ENCODE measurements at places on chromosomes 1 and 21.
A peak's percentile ranks its signal among the peaks of the same experiment; 100 is the strongest.

DNA sequence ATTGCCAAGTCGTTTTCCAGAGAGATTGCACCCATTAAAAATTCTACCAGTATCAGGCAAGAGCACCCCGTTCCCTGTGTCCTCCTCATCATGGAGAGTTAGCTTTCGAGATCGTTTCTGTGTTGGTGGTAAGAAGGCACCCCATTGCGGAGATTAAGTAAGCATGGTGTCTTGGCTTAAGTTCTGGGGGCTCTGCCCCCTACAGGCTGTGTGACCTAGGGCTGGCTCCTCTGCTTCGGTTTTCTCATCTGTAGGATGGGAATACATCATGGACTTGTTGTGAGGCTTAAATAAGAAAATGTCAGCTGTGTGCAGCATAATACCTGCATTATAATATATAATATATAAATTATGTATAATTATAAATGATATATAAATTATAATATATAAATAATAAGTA lies 36.8 kb upstream of the TENT5C start:
- DNase-seq: no peak

DNA sequence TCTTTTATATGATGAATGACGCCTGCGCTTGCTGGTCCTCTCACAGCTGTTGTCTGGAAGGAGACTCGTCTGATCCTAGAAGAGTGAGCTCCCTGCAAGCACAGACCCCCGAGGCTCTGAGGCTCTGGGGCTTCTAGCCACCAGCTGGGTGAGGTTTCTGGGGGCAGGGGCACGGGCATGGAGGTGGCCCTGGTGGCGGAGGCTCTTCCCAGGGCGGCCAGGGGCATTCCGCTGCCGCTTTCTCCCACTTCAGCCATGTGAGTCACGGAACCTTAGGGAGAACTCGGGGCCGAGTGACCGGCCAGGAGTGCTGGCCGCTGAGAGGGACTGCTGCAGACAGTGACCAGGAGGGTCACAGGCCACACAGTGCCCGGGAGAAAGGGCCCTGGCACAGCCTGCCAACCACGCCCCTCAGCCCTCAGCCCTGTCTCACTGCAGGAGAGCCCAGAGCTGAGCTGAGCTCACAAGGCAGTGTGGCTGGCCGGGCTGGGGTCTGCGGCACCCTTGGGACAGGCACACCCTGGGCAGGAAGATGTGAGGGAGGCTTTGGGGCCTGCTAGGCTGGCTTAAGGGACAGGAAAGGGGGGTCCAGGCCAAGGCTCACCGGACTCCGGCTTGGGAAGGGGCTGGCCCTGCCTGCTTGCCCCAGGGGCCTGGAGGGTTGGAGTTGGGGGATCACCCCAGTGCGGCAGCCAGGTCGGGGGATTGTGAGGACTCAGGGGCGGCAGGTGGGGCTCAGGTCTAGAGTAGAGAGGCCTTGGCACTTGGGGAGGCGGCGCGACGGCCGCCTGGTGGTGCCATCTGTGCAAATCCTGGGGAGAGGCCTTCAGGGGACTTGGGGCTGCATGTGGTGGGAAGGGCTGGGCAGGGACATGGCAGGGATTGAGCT lies 35.7 kb downstream of the MORN1 start:
- no peak for DNase-seq

GRCh38 chr21:28687586-28687985 lies 305.1 kb downstream of the LTN1 start:
- DNase-seq: no peak

DNA sequence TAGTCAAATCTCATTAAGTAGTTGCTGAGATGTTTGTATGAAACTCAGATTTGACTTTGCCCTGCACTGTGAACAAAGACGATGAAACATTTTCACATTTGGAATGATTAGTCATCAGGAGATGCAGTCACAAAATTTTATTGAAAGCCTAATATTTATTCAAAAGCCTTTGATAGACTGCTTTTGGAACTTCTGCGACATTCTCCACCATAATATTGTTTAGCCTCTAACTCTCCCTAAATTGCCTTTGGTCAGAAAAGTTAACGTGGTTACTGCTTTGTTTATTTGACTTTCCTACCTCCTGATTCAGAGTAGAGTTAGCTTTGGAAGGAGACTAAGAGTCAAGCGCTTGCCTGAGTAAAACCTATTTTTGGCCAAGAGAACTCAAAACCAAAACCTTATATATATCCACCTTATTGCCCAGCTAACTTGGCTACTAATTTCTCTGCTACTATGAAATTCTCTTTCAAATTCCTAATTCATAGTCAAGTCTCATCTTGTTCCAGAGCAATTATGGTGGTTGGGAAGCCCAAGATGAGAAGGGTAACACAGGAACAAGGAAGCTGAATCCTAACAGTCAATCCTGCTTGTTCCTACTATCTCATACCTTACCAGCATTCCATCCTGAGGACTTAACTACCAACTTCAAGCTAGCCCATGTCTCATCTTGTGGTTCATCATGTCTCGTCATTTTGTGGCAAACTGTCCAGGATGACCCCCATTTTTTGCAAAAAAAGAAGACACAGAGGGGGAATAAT lies 429.6 kb downstream of the USP25 start:
- DNase-seq: no peak

GRCh38 chr1:5950994-5951785 lies 41.0 kb downstream of the NPHP4 start:
- no peak for DNase-seq

- no peak for DNase-seq
These were observed 39.2 kb downstream of the RAP1GAP start for GRCh38 chr1:21629971-21630370.

DNA sequence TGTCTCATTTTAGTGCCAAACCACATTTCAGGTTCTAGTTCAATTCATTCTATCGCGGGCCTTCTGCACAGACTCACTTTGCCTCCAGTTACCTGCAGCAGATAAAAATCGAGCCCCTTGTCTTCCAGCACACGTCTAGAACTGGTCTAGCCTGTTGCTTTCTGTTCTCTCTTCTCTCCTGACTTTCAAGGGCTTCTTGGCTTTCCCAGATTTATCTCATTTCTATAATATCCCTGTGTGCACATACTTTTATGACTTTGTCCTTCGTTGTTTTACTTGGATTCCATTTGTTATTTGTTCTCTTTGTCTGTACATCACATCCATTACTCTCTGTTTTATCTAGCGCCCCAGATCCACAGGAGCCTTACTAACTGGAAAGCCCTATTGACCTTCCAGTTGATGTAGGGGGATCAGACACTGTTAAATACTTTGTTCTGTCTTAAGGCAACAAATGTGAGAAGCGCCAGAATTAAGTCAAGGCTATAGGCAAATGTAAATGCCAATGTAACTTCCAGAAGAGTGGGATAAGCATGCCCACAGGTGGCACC lies 284.5 kb upstream of the ADGRL4 start:
- no peak for DNase-seq

- DNase-seq: peak; percentile 61
These were observed 12.5 kb downstream of the TRMT1L start for GRCh38 chr1:185144233-185144632.

- DNase-seq: peak; percentile 35
These were observed 12.0 kb downstream of the MIIP start for GRCh38 chr1:12031039-12031980.

DNA sequence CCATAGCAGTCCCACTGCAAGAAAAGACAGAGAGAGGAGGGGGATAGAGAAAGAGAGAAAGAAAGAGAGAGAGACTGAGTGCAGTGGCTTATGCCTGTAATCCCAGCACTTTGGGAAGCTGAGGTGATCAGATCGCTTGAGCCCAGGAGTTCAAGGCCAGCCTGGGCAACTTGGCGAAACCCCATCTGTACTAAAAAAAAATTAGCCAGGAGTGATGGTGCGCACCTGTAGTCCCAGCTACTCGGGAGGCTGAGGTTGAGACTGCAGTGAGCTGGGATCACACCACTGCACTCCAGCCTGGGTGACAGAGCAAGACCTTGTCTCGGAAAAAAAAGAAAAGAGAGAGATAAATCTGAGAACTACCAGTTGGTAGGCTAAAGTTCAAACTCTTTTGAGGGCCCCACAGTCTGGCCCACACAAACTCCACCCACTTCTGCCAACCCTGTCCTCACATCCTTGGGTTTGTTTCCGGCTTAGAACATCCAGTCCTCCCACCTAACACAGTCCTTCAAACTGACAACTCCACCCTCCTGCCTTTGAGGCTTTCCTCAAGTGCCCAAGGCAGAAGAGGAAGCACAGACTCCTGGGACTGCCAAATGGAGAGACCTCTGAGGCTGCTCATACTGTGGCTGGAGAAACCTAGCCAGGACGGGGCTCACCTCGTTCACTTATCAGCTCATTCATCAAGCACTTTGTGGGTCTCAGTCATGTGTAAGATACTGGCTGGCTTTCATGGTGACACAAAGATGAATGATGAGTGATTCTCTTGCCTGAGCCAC lies 20.1 kb downstream of the TFAP2E start:
- DNase-seq: no peak

DNA sequence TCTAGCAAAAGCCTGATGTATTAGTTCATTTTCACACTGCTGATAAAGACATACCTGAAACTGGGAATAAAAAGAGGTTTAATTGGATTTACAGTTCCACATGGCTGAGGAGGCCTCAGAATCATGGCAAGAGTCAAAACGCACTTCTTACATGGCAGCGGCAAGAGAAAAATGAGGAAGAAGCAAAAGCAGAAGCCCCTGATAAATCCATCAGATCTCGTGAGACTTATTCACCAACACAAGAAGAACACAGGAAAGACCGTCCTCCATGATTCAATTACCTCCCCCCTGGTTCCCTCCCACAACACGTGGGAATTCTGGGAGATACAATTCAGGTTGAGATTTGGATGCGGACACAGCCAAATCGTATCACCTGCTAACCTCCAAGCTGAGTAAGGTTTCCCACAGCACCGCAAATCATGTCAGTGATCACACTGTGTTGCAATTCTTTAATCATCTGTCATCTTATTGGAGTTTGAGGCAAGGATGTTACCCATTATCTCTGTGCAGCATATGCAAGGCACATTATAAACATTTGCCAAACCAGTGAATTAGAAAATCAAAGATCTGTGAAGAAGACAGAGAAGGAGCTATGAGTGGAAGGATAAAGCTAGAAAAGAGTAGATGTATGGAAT lies 128.5 kb downstream of the ZNF281 start:
- DNase-seq: peak; percentile 51

- DNase-seq: no peak
These were observed 57.2 kb upstream of the LRRN2 start for GRCh38 chr1:204742676-204743251.

DNA sequence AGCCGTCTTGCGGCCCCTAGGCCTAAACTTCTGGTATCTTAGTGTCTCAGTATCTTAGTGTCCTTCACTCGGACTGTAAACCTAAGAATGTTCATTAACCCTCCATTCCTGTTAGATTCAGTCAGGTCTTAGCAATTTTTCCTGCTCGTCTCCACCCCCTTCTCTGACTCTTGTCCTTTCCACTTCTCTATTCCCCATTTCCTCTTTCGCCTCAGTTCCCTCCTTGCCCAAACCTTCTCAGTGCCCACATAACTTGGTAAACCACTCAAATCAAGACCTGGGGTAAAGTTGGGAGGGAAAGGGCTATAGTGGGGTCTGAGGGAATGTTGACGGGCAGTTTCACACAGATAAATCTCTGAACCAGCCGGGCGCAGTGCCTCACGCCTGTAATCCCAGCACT lies 726 bp upstream of the FCER1G start:
- DNase-seq: no peak

DNA sequence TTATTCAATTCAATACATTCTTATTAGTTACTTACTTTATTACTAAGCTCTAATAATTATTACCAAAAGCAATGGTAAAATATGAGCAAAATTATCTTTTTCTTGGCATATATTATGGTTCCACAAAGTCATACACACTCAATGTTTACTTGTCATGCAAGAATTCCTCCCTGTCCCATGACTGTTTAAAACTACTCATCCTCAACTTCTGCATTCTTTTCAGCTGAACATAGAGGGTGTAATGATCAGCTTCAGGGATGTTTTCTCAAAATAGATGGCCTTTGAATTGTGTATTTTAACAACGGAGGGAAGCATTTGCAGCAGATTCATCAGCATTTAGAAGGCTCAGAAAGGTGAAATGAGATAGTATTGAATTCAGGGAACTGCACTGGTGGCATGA lies 499.0 kb downstream of the RWDD3 start:
- DNase-seq: no peak

- DNase-seq: no peak
These were observed 68.9 kb downstream of the DUSP10 start for GRCh38 chr1:221672965-221673364.

DNA sequence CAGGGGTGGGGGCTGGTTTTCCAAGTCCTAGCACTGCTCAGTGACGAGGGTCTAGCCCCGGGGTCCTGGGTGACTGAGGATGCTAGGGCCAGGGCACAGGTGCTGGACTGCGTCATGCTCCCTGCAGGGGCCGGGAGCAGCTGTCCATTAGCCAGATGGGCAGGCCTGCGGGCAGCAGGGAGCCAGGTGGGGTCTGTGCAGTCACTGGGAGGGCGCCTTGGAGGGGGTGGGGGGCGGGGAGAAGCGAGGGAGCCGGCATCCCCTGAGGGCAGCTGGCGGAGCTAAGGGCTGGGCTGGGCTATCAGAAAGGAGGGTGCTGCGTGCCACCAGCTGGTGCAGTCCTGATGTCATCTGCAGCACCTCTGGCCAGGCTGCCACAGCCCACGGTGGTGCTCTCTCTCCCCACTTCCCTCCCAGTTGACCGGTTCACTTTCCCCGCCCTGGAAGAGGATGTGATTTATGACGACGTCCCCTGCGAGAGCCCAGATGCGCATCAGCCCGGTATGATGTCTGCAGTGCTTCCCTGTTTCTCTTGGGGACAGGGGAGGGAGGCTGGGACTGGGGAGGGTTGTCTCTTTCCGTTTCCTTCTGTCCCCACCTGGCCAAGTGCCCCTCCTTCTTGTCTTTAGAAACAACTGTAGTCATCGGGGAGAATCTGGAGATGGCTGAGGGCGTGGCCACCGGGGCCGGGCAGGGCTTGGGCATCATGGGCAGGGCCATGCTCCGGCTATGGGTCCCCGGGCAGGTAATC lies 63.8 kb downstream of the ARHGEF10L start:
- no peak for DNase-seq

DNA sequence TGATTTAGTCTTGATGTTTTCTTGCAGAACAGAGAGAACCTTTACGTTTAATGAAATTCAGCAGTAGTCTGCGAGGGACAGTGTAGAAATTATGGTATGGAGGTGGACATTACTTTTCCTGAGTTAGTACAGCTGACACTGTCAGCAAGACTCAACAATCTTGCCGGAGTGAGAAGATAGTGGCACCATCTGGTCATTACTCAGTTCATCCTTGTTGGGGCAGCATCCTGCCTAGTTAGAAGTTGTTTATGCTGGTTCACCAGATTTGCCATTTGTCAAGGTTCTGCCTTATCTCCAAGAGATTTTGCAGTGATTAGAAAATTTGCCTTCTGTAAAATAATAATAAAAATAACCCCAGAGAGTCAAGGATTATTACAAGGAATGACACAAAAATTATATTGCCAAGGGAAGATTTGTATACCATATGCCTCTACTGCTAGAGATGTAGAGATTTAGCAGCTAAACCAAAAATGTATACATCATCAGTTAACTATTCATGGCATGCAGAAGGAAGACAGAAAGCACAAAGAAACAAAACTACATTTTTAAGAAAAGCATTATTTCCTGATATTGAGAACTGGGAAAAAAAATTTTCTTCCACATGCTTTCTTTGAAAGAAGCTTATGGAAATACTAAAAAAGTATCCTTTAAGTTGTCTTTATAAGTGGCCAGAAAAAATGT lies 1967.4 kb downstream of the NCAM2 start:
- no peak for DNase-seq
